ENCODE measurements at places on chromosomes 3 and 15.

DNA sequence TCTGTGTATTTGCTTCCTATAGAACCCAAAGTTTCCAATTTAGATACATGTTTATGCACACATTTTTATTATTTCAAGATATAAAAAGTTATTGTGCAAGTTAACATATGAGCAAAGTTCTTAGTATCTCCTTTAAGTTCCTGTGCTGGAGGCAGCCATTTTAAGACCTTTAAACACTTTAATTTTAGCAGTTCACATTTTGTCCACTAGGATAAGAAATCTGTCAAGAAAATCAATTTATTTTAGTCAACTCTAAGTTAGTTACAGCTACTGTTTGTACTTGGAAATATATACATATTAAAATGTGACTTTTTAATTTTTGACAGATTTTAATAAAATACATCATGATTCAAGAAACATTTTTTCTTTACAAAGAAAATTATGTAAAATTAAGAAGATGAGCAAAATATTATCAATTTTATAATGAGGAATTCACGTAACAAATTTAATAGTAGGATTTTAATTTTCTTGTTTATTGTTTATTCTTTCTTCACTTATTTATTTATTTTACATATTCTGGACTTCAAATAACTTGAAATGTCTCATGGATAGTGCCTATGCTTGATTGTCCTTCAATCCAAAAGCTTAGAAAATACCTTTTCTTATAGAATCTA lies 402.6 kb upstream of the GBE1 start:
- DNase-seq = peak; percentile 62

- DNase-seq = no peak
Observed at GRCh38 chr3:155079746-155080487, at the start of gene MME. Gene MME (plus strand): TSS chr3:155080319. CDS start chr3:155084168, 3,849 bp downstream.

DNA sequence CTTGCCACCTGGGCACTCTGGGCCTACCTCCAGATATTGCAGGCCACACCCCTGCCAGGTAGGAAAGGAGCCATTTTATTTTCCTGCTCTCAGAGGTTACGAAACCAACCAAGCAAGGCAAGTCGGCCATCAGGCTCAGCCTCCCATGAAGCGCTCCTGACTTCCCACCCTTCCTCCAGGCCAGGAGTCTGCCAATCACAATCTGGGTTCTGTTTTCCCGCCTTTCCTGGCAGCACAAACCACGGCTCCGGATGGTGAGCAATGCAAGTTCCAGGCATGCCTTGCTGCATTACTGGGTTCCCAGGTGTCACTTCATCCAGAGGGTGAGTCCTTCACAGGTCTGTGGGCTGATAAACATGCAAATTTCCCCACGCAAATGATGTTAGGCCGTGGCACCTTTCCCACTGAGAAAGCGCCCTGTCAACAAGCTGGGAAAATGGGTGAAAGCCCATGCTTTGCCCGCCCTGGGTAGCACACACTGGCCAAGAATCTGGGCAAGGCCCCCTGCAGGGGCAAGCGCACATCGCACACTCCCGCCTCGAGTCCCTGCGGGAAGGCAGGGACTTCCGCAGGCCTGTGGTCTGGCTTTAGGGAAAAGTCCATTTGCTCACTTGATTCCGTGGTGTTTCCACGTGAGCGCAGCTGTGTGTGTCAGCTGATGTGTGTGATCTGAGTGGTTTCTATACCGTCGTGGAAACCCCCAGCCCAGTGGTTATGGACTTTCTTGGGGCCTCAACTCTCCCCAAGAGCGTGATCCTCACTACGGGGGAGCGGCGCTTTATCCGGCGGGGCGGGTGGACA lies 61.6 kb upstream of the RYK start:
- DNase-seq = peak; percentile 15

DNA sequence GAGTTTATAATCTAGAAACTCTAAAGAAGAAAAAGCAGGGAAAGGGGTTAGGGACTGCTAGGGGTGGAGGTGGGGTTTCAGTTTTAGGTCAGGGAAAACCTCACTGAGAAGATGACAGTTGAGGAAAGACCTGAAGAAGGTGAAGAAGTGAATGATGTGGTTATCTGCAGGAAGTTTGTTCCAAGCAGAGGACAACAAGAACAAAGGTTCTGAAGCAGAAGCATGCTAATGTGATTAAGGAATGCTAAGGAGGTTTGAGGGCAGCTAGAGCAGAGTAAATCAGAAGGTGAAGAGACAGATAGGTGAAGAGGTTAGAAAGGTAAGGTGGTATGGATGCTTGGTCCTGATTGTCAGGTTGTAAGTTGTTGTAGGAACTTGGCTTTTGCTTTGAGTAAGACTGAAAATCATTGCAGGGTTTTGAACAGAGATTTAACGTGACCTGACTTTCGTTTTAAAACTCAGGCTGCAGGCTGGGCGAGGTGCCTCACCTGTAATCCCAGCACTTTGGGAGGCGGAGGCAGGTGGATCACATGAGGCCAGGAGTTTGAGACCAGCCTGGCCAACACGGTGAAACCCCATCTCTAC lies 8.6 kb downstream of the OXSR1 start:
- no peak for DNase-seq

- DNase-seq = peak; percentile 82
Observed at GRCh38 chr3:45011756-45012508, 14.2 kb upstream of the CLEC3B start.

GRCh38 chr3:157442729-157443128 lies 6.1 kb downstream of the PTX3 start:
- no peak for DNase-seq

DNA sequence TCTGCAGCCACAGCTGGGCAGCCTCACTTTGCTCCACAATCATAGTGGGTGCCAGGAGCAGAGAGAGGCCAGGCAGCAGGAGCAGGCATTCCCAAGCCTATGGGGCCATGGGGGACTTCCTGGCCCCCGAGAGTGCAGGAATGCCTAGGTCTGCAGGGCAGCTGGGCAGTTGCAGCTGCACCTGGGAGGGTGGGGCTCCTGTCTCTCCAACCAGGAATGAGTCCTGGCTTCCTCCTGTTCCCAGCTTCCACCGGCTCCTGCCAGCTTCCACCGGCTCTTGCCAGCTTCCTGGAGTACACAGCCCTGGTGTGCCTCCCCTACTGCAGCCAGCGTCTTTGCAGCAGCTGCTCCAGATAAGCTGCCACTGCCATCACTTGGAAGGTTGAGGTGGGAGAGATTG lies 86.3 kb upstream of the CDV3 start:
- DNase-seq = no peak

- no peak for DNase-seq
Observed at GRCh38 chr3:136070334-136070733, 104.8 kb downstream of the PPP2R3A start.

Measured in hematopoietic multipotent progenitor cell treated with erythropoietin and hydrocortisone succinate and interleukin-3 and kit ligand, for 6 days (in vitro differentiated cells).